ENCODE measurements at places on chromosomes 11 and 22.

- ATAC-seq: peak; percentile 46
These were observed 60.0 kb upstream of the HTATIP2 start for GRCh38 chr11:20303391-20303965.

- ATAC-seq: no peak
These were observed 911.9 kb downstream of the METTL15 start for GRCh38 chr11:29019960-29020683.

GRCh38 chr22:30356449-30357235 is at the start of the genes CCDC157 and SF3A1:
TSS of gene CCDC157 (plus strand) at chr22:30357007. CDS start at chr22:30366001, 8,994 bp downstream.
TSS of gene SF3A1 (minus strand) at chr22:30356894. CDS start at chr22:30356792, 102 bp downstream.
- peak; percentile 97 for ATAC-seq

GRCh38 chr11:42257534-42257933 is 798.1 kb upstream of the LRRC4C start:
- no peak for ATAC-seq

DNA sequence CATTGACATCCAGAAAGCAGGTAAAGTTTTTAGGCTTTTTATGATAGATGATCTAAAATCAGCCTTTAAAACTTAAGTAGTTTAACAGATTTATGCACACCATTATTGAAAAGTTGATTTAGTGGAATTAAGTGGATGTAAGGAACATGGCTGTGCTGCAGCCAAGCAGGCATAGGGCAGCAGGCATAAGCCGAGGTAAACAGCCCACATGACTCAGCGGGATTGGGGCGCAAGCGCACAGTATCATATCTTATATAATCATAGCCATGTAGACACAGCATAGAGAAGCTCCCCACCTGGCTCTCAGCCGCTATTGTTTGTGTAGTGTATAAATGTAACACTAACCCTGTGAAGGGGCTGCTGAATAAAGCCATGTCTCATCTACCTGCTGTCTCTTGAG is 157.5 kb downstream of the WNT11 start:
- ATAC-seq: no peak

DNA sequence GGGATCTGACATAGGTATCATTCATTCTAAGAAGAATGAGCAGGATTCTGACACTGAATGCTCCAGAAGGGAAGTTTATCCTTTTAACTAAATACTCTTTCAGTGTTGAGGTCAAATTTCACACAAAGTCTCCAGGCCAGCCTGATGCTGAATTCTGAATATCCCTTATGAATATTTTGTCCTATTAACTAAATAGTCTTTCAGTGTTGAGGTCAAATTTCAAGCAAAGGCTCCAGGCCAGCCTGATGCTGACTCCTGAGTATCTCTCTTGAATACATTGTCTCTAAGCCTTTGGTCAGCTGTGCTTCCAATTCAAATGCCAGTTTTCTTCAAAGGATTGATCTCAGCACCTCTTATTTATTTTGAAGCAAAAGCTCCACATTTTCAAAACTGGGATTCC is 676.8 kb downstream of the NTM start:
- no peak for ATAC-seq

DNA sequence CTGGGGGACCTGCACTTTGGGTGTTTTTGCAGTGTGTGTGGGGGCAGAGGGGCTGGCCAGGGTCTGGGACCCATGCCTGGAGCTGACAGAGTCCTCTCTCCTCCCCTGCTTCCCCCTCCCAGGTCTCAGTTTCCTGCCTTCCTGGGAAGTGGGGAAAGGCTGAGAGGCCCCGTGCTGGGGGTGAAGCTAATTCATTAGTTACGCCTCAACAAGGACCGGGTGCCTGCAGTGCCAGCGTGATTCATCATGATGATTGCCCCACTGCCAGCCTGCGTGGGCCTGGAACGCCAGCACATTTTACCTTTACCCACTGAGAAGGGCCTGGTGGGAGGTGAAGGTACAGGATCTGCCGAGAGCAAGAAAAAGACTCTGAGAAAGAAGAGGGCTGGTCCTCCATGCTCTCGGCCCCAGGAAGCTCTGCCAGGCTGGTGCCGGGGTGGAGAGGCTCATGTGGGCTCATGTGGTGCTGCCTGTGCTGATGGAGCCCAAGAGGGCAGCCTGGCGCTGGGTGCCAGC is 2.9 kb upstream of the LRRC10B start:
- ATAC-seq: no peak

DNA sequence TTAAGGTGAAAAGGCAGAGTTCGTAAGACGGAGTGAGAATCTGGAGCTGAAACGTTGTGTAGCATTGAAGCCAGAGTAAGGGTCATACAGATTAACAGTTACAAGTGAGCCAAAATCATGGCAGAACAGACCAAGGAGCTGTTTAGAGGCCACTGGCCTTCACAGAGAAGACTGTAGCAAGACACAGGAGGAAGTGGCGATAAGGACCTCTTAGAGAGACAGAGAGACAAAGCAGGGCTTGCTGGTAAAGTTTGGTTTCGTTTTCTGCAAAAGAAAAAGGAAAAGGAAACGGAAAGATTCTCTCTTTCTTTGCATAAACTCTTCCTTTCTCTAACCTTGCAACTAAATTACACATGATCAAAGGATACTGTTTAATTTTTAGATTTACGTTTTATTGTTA is 83.0 kb downstream of the AASDHPPT start:
- no peak for ATAC-seq

- no peak for ATAC-seq
These were observed 10.3 kb downstream of the KCTD17 start for GRCh38 chr22:37061611-37062375.

- ATAC-seq: no peak
These were observed 324.8 kb downstream of the DYNC2H1 start for GRCh38 chr11:103434073-103434411.

- ATAC-seq: no peak
These were observed 473.4 kb downstream of the SOX6 start for GRCh38 chr11:15882876-15883454.

DNA sequence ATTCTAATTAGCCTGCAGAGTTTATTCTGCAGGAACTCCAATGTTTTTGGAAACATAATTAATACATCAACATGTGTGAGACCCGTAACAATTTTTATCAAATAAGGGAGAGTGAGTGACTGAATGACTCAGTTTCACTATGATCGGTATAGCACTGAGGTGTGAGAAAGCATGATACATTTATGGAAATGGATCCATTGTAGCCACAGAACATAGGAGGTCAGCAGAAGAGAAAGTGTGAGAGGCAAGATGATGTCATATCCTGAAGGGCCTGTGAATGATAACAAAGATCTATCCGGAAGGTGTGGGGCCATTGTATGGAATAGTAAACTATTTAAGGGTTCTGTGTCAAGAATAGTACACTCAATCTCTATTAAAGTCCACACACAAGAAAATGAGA is 1406.1 kb upstream of the TENM4 start:
- no peak for ATAC-seq
